ENCODE measurements at places on chromosomes 1 and 21.

- no peak for DNase-seq
Observed at GRCh38 chr1:5645135-5645399, 347.2 kb downstream of the NPHP4 start.

DNA sequence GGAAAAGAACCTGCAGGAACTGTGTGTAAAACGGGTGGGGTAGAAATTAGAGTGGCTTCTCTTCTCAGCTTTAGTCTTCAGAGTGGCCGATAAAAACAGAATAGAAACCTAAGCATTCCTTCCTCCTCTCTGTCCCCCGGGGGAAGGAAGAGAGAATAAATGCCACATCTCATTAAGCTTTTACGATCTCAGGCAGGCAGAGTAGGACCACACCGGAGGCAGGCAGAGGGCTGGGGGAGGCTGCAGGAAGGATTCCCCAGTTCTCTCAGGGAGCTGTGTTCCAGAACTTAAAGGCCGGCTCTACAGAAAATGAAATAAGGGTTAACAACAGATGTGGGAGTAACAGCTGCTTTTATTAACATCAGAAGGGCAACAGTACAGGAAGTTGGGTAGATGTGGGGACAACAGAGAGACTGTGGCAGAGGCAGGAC lies 24.5 kb upstream of the MEF2D start:
- DNase-seq: no peak

GRCh38 chr1:14486401-14487201 lies 111.9 kb upstream of the KAZN start:
- DNase-seq: peak; percentile 93

DNA sequence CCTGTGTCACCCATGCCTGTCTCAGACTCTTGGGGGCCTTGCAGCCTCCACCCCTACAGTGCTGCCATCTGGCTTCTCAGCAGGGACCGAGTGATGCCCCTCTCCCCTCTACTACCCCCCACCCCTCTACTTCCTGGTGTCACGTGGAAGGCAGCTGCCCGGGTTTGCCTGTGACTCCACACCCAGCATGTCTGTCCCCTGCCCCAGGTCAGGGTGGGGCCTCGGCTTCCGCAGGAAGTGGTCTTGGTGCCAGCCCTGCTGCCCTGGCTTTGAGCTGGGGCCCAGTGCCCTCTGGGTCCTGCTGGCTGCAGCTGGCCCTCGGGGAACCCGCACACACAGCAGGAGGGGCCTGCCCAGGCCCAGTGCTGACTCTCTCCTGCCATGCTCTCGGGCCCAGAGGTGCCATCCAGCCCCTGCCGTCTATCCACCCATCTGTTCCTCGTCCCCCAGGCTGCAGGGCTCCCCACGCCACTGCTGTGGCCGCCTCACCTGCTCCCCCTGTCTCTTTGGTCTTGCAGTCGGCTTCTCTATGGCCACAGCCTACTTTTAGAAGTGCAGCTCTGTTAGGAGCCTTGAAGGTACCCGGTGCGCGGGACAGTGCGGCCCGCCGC lies 24.0 kb downstream of the PLCH2 start:
- no peak for DNase-seq

DNA sequence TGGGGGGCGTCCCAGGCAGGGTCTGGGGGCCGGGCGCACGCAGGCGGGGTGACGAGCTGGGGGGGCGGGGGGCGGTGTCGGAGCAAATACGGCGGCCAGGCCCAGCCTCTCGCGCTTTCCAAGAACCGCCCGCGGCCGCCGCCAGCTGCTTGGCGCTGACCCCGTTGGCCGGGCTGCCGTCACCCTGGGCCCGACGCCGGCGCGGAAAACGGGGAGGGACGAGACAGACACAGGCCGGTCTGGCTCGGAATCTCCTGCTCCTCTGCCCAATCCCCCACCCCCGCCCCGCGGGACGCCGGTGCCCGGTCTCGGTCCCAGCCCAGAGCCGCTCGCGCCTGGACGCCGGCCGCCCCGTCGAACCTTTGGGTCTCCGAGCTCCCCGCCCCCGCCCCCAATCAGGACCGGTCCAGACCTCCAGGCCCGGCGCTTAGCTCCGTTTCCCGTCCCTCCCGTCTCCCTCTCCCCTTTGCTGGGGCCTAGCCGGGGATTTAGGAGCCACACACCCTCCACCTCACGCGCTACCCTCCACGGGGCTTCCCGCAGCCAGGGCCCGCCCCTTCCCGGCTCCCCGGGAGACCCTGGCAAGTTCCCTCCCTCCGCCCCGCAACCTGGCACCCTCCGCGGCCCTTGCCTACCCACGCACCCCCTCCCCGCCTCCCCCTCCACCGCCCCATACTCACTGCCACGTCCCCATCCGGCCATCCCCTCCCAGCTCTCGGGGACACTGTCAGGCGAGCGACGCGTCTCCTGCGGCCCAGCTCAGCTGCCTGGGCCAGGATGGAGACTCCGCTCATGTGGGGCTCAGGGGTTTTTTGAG lies 800 bp upstream of the MMP23B start:
- no peak for DNase-seq

DNA sequence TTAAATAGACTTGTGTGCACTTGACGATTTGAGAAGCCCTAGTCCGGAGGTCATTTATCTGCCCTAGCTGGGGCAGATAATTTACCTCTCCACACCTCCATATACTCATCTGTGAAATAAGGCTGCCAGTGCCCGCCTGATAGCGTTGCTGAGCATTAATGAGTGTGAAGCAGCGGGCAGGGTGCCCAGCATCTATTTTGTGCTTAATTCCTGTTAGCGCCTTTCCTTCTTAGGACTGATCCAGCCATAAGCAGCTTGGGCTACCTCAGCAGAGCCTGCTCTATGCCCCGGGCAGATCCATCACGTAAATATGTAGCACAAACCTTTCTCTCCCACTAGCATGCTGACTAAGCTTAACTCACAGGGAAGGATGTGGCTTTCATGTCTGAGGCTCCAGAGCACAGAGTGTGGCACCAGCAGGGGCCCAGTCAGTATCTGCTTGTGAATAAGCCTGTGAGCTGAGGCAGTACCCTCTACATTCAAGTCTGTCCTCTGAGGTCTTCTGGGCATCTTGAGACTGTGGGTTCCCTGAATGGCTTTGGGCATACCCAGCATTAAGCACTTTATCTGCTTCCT lies 21.5 kb upstream of the RNF187 start:
- no peak for DNase-seq

DNA sequence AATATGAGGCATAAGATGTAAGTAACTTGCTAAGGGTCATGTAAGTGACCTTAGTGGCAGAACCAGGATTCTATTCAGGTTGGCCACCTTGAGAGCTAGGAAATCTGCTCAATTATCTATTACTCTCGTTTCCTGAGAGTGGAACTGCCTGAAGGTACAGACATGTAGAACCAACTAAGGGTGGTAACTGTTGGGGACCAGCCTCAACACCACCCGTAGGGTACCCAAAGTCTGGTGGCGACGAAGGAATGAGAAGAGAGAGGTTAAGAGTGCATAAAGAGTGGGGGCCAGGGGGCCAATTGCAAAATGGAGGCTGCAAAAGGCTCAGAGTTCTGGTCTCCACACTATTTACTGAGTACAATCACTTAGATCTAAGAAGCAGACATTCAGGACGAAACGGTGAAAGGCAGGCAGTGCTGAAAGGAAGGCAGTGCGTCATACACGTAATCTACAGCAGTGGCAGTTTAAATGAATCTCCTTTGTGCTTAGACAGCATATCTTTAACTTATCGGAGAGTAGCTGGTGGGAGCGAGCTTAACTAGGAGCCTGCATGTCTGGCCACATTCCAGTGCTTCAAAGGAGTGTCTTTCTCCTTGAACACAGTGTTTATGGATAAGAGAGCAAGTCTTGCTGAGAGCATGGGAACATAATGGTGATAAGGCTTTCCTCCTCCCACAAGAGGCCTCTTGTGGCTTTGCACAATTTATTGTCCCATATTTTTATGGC lies 25.0 kb downstream of the SRSF4 start:
- DNase-seq: no peak

DNA sequence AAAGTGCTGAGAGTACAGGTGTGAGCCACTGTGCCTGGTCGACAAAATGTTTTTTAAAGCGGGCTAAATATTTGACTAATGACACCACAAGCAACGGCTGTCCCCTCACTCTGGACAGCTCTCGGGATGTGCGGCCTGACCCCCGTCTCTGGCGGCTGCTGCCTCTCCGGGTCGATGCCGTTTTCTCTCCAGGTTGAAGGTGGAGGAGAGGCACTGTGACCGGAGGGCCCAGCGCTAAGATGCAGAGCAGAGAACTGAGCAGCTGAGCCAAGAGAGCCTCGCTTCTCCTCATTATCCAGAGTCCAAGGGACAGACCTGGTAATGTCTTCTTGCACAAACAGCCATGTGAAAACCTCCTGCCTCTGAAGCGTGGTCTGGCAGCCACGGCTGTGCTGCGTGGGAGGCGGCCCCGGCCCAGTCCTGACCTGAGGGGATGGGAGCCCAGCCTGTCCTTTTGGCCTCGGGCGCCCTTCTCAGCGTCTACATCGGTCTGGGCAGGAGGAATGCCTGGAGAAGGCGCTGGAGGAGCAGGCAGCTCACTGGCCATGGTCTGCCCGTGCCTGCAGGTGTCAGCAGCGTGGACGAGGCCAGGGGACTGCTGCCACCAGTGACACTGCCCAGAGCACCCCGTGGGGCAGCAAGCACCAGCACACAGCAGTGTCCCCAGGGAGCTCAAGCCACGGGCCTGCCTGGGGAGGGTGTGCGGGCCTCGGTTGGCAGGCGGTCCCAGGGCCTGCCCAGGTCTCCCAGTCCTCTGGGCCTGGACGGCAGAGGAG lies 10.3 kb downstream of the MORN1 start:
- DNase-seq: no peak

DNA sequence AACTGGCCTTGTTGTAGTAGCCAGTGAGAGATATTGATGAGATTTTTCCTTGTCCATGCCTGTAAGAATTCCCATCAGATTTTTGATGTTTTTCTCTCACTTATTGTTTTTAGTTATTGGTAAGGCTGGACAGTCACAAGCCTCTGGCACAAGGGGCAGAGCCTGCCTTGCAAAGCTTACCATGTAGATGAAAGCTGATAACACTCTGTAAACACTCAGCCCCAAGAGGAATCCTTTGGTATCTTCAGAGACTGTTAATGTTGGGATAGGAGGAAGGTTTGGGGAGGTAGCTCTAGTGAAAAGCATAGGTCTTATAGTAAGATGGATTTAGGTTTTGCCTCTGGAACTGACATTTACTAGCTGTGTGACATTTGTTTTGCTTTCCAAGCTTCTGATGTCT lies 37.7 kb downstream of the MARK1 start:
- DNase-seq: no peak

DNA sequence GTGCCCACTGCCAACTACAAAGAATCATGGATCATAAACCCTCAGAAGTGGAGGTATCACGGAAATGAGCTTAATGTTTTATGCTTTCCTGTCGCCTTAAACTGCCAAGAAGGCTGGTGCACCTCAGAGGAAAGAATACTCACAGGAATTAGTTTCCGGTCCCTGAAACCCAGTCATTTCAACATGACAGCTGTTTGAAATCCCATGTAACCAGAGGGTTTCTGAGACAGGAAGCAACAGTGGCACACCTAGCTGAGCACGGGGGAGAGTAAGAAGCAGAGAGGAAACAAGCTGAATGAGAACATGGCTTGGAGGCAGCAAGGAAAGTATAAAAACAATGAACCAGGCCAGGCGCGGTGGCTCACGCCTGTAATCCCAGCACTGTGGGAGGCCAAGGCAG lies 3.9 kb downstream of the JAK1 start:
- DNase-seq: no peak

GRCh38 chr21:38126666-38127303 lies 130.0 kb upstream of the KCNJ15 start:
- DNase-seq: peak; percentile 18
